Muscle of leg (tissue), 16 donors: ENCODE measurements at places on chromosomes 11 and 22. TPM values are rescaled to one million over a fixed set of nuclear protein-coding genes. Genes with fewer than 3 reads are reported as not detected.
A peak's percentile ranks its signal among the peaks of the same experiment; 100 is the strongest.

GRCh38 chr11:34865261-34865660 lies 50.9 kb downstream of the APIP start:
- DNase-seq: no peak

- no peak for DNase-seq
Observed at GRCh38 chr11:75792997-75793800, 21.8 kb upstream of the UVRAG start.

DNA sequence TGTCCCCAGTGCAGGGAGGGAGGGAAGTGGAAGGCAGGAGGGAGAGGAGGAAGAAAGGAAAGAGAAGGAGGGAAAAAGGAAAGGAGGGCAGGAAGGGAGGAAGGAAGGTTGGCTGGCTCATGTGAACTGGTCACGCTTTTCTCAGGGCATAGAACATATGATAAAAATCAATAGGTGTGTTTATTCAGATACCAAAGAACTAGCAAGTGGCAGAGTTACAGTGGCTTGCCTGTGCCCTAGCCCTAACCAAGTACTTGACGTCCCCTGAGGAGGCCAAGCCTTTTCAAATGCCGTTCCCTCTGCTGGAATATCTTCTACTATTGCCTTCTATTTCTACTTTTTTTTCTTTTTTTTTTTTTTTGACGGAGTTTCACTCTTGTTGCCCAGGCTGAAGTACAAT lies 33.5 kb downstream of the CHRDL2 start:
- no peak for DNase-seq

DNA sequence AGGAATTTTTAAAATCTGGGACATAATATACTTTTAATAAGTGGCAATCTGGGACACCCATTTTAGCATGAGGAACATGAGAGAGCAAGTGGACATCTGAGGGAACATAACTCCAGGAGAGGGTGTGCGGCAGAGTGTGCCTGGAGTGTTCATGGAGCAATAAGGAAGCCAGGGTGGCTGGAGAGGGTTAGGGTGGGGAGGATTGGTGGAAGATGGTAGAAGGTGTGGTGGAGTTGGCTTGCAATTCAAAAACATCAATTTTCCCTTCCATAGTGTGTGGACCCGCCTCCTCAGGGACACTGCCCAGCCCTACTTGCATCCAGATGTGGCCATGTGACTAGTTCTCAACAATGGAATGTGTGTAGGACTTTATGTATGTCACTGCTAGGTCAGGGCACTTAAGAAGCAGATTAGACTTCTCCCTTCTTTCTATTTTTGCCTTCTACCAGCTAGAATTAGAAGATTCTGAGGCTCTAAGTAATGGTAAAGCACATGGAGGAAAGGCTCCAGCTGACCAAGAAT lies 4.4 kb upstream of the DENND5A start:
- DNase-seq: peak; percentile 27

Gene NXPE2
- polyA plus RNA-seq: not detected

Gene SAA1
- not detected for polyA plus RNA-seq

Gene OR2AG2
- polyA plus RNA-seq: 0.04 TPM

Gene AHNAK
- 351 TPM for polyA plus RNA-seq
